ENCODE measurements at places on chromosomes 6 and 20. TPM values are rescaled to one million over a fixed set of nuclear protein-coding genes. Genes with fewer than 3 reads are reported as not detected.

RIN2 gene
- total RNA-seq = 49.6 TPM

GPR6 gene
- total RNA-seq = 0.22 TPM

DEF6 gene
- total RNA-seq = 6.2 TPM

CDC5L gene
- total RNA-seq = 28.0 TPM

BACH2 gene
- total RNA-seq = 12.9 TPM

EPM2A gene
- total RNA-seq = 13.2 TPM

TBCC gene
- total RNA-seq = 35.8 TPM

FAM83B gene
- total RNA-seq = 0.30 TPM

DNA sequence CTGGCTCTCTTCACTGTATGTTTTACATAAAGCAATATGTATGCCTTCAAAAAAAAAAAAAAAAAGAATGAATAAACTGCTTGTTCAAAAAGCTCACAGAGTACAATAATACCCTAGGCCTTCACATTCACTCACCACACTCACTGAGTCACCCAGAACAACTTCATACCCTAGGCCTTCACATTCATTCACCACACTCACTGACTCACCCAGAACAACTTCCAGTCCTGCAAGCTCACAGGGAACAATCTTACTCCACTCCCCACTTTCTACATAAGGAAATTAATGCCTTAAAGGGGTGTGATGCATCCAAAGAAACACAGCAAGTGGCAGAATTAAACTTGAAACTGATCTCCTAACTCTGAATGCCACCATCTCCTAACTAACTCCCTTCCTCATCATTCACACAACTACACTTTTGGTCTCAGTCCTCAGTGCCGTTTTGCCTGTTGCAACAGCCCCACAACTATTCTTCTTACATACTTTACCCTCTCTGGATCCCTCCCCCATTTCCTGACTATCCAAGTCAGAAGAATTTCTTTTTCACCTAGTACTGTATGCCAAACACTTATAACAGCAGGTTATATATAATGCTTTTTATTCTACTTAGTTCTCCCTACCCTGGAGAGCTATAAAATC, 34.2 kb downstream of the NHSL1 start:
- H3K36me3 ChIP-seq = peaks cover 15% of the 10 kb centered on the region
- no peaks in the 10 kb centered on the region for H3K27me3 ChIP-seq
- DNase-seq = no peak

GRCh38 chr6:52227495-52227894, 16.8 kb downstream of the IL17F start:
- H3K4me1 ChIP-seq = no peaks in the 10 kb centered on the region
- no peak overlapping the region for H3K27ac ChIP-seq
- DNase-seq = no peak

GRCh38 chr6:33492093-33492492, 37.7 kb downstream of the ZBTB9 start:
- no peaks in the 10 kb centered on the region for H3K27me3 ChIP-seq
- no peak overlapping the region for H3K27ac ChIP-seq
- H3K36me3 ChIP-seq = no peaks in the 10 kb centered on the region

DNA sequence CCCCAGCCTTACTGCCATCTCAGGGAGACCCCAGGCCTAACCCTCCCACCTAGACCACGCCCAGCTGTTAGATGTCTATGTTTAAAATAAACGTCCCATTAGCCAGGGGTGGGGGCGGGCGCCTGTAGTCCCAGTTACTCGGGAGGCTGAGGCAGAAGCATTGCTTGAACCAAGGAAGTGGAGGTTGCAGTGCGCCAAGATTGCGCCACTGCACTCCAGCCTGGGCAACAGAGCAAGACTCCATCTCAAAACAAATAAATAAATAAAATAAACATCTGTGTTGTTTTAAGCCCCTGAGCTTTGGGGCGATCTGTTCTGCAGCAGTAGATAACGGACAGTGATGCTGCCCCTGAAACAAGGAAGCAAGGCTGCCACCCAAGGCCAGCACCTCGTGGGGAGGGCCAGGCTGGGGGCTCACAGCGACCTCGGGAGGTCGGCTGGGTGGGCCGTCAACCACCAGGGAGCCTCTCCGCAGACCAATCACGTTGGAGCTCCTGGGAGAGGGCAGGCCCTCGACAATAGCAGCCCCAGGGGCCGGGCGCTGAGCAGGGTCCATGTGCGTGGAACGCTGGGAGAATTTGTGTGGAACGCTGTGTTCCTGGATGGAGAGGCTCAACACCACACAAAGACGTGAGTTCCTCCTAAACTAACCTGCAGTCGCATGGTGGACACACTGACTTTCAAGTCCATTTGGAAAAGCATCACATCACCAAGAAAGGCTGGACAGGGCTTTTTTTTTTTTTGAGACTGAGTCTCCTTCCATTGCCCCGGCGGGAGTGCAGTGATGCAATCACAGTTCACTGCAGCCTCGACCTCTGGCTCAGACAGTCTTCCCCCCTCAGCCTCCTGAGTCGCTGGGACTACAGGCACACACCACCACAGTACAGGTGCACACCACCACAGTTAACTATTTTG, 1.0 kb upstream of the HELZ2 start:
- DNase-seq = no peak
- peaks cover 11% of the 10 kb centered on the region for H3K27me3 ChIP-seq
- no peak overlapping the region for H3K27ac ChIP-seq
- H3K4me1 ChIP-seq = peaks cover 24% of the 10 kb centered on the region
- no peak overlapping the region for H3K4me3 ChIP-seq

- H3K27me3 ChIP-seq = no peaks in the 10 kb centered on the region
- no peak for DNase-seq
- H3K36me3 ChIP-seq = no peaks in the 10 kb centered on the region
- H3K4me3 ChIP-seq = no peak overlapping the region
- no peak overlapping the region for H3K27ac ChIP-seq
- no peaks in the 10 kb centered on the region for H3K4me1 ChIP-seq
Measured at GRCh38 chr20:10731190-10731965, 57.6 kb upstream of the JAG1 start.

DNA sequence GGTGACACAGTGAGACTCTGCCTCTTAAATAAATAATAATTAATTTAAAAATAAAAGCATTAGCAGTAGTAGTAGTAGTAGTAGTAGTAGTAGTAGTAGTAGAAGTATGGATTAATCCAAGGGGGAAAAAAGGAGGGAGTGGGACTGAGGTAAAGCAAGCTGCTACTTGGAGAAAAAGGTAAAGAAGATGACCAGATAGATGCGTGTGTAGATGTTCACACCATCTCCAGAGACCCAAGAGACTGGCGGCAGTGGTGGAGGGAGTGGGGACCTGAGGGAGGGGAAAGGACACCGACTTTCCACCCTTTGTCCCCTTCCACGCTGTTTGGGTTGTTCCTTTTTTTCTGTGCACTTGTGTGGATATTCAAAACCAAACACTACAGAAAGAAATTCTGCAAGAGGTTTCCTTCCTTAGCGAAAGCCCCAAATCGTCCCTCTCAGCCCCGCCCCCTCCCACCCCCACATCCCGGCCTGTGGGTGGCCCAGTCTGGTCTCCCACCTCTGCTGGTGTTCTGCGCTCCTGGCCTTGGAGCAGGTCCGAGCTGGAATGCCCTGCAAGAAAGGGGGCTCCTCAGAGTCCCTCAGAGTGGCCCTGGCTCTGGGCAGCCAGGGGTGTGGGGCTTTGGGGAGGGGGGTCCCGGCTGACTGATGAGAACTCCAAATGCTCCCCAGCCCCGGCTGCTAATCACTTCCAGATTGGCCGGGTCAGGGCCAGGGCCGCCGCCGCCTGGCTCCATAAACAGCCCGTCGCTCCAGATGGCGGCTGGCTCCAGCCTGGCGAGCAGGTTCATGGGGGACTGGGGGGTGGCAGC, 60.2 kb downstream of the UBE2V1 start:
- no peak overlapping the region for H3K27ac ChIP-seq
- H3K4me1 ChIP-seq = peaks cover 30% of the 10 kb centered on the region
- DNase-seq = no peak
- H3K36me3 ChIP-seq = no peaks in the 10 kb centered on the region
- no peak overlapping the region for H3K4me3 ChIP-seq

DNA sequence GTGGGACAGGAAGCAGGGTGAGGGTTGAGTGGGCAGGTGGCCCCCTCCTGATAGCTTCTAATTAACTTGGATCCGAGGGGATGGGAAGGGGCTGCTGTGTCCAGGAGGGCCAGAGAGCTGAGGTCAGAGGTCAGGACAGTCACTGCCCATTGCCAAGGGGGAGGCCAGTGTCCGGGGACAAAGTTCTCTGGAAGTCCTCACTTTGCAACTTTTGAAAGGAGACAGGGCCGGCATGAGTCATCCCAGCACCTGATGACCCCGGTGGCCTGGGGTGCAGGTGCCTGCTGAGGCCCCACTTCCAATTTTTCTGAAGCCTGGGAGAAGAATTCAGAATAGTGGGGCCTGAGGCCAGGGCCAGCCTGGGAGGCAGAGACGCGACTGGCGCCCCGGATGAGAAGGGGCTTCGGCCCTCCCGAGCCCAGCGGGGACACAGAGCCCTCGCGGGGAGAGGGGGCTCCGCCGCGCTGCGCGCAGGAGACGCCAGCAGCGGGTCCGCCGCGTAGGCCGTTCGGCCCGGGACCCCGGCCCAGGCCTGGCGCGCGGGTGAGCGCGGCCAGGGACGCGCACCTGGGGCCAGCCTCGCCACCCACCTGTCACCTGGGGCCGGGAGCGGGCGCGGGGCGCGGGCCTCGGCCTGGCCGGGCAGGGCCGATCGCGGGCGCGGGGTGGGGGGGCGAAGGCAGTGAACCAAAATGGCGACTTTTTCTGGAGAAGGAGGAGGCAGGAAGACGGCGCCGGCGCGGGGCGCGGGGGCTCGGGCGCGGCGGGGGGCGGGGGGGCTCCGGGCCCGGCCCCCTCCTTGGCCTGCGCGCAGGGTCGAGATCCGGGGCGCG, 586 bp downstream of the ZNF512B start:
- H3K27ac ChIP-seq = no peak overlapping the region
- H3K27me3 ChIP-seq = no peaks in the 10 kb centered on the region
- peaks cover 52% of the 10 kb centered on the region for H3K36me3 ChIP-seq
- peak overlapping the region; percentile 61 for H3K4me3 ChIP-seq
- DNase-seq = peak; percentile 56

DNA sequence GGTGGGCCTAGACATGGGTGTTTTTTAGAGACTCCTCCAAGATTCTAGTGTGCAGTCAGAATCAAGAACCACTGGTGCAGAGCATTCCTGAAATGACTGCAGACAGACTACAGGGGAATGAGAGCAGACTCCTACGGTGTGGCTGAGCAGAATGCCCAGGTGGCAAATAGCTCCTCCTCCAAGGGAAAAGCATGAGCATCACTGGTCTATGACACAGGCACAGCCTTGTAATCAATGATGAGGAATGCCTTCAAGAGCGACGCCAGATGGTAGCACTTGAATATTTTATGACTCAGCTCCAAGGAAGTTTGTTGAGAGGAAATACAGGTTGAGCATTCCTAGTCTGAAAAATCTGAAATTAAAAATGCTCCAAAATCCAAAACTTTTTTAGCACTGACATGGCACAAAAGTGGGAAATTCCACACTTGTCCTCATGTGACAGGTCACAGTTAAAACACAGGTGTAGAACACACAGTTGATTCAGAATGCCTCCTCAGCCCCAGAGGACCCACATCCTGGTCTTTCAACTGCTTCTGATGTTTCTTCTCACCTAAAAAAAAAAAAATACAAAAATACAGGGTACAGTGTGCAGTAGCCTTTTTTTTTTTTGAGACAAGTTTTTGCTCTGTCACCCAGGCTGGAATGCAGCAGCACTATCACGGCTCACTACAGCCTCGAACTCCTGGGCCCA, 10.6 kb upstream of the FAM8A1 start:
- H3K4me1 ChIP-seq = no peaks in the 10 kb centered on the region
- H3K4me3 ChIP-seq = no peak overlapping the region
- no peak overlapping the region for H3K27ac ChIP-seq

DNA sequence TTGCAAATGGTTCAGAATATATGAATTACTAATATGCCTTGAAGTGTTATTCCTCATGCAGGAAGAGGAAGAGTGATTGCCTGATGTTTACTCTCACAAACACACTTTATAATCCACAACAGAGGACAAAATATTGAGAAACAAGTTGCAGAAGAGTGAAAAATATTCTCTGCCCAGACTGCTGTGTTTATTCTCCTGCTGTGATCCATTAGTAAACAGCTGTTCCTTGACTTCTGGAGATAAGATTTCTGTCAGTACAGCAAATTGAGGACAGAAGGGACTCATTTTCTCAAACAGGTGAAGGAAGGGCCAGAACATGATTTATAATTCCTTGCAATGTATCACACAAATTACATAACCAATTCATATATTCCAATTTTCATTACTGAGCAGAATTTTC, 148.0 kb downstream of the EPM2A start:
- H3K27me3 ChIP-seq = no peaks in the 10 kb centered on the region
- H3K4me1 ChIP-seq = no peaks in the 10 kb centered on the region
- H3K36me3 ChIP-seq = no peaks in the 10 kb centered on the region
- no peak overlapping the region for H3K4me3 ChIP-seq
- no peak overlapping the region for H3K27ac ChIP-seq
- no peak for DNase-seq

DNA sequence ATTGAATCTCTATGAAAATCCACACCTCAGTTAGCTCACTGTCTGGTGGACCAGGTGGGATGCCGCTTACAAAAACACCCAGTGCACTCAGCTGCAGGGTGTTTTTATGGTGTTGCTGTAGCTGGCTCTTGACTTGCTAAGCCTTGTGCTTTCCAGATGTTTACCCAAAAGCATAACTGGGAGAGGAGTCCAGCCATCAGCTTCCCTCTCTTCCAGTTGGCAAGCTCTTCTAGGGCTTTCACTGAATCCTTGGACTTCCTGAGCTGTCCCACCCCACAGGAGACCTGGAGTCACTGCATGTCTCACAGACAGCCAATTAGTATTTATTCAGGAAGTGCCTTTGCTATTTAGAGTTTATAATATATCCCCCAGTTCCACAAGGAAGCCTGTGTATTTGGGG, 210.9 kb downstream of the FNDC1 start:
- no peaks in the 10 kb centered on the region for H3K27me3 ChIP-seq
- no peak for DNase-seq
- H3K27ac ChIP-seq = no peak overlapping the region
- no peaks in the 10 kb centered on the region for H3K4me1 ChIP-seq

- no peaks in the 10 kb centered on the region for H3K4me1 ChIP-seq
- no peak overlapping the region for H3K27ac ChIP-seq
- no peak overlapping the region for H3K4me3 ChIP-seq
- H3K27me3 ChIP-seq = no peaks in the 10 kb centered on the region
Measured at GRCh38 chr20:22616551-22616950, 32.2 kb upstream of the FOXA2 start.

- DNase-seq = no peak
- H3K27me3 ChIP-seq = no peaks in the 10 kb centered on the region
- H3K27ac ChIP-seq = peak overlapping the region; percentile 79
- H3K4me1 ChIP-seq = peaks cover 5% of the 10 kb centered on the region
- no peak overlapping the region for H3K4me3 ChIP-seq
Measured at GRCh38 chr6:20159781-20160540, 52.3 kb downstream of the MBOAT1 start.
